ENCODE measurements at places on chromosomes 13 and 19. TPM values are rescaled to one million over a fixed set of nuclear protein-coding genes. Genes with fewer than 3 reads are reported as not detected.

The RPS28 gene
- 539 TPM for polyA plus RNA-seq

The EPS8L1 gene
- polyA plus RNA-seq = 1.8 TPM

GRCh38 chr19:34235425-34235940, 18.9 kb upstream of the GARRE1 start:
- DNase-seq = no peak
- no peaks in the 10 kb centered on the region for H3K27me3 ChIP-seq
- H3K36me3 ChIP-seq = peaks cover 8% of the 10 kb centered on the region
- H3K4me3 ChIP-seq = no peak overlapping the region
- no peak overlapping the region for H3K27ac ChIP-seq

GRCh38 chr13:101611491-101612475, 159.3 kb downstream of the ITGBL1 start:
- H3K4me1 ChIP-seq = no peaks in the 10 kb centered on the region
- no peak overlapping the region for H3K4me3 ChIP-seq
- H3K27ac ChIP-seq = no peak overlapping the region
- H3K36me3 ChIP-seq = no peaks in the 10 kb centered on the region
- H3K27me3 ChIP-seq = no peaks in the 10 kb centered on the region
- DNase-seq = no peak

GRCh38 chr13:110637747-110638146, 22.4 kb downstream of the NAXD start:
- no peaks in the 10 kb centered on the region for H3K4me1 ChIP-seq
- H3K4me3 ChIP-seq = no peak overlapping the region
- peaks cover 91% of the 10 kb centered on the region for H3K36me3 ChIP-seq
- no peak overlapping the region for H3K27ac ChIP-seq

GRCh38 chr19:39131255-39131755, 5.7 kb downstream of the PAK4 start:
- H3K36me3 ChIP-seq = no peaks in the 10 kb centered on the region
- no peaks in the 10 kb centered on the region for H3K27me3 ChIP-seq
- no peak overlapping the region for H3K4me3 ChIP-seq
- no peak for DNase-seq
- no peak overlapping the region for H3K27ac ChIP-seq

- no peaks in the 10 kb centered on the region for H3K4me1 ChIP-seq
- no peaks in the 10 kb centered on the region for H3K36me3 ChIP-seq
- H3K4me3 ChIP-seq = no peak overlapping the region
- no peak overlapping the region for H3K27ac ChIP-seq
- no peaks in the 10 kb centered on the region for H3K27me3 ChIP-seq
- DNase-seq = no peak
These were observed 1492.7 kb upstream of the PCDH20 start for GRCh38 chr13:62908321-62908720.

DNA sequence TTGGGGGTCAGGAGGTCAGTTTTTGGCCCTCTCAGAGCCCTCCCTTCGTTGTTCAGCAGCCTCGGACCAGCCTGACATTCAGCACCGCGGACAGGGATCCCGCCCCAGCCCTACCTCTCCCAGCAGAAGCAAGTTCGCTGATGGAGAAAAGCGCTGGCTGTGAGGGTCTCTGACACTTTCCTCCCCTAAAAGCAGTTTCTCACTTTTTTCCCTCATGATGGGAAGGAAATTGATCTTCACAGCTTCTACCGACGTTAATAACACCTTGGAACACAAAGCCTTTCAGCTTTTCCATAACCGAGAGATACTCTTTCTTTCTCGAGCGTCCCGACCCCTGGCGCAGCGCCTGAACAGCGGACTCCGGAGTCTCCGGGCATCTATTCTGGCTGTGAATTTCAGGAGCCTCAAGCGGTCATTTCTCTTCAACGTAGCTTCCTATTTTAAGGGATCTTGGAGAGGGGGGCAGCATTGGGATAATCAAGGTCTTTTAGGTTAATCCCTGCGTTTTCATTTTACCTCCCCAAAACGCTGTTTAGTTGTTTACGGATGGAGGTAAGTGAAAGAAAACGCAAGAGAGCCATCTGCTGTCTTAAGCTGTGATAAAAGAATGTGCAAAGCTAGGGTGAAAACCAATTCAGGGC, 467.2 kb downstream of the ITGBL1 start:
- no peak overlapping the region for H3K4me3 ChIP-seq
- H3K27ac ChIP-seq = no peak overlapping the region
- H3K36me3 ChIP-seq = no peaks in the 10 kb centered on the region
- H3K4me1 ChIP-seq = no peaks in the 10 kb centered on the region

DNA sequence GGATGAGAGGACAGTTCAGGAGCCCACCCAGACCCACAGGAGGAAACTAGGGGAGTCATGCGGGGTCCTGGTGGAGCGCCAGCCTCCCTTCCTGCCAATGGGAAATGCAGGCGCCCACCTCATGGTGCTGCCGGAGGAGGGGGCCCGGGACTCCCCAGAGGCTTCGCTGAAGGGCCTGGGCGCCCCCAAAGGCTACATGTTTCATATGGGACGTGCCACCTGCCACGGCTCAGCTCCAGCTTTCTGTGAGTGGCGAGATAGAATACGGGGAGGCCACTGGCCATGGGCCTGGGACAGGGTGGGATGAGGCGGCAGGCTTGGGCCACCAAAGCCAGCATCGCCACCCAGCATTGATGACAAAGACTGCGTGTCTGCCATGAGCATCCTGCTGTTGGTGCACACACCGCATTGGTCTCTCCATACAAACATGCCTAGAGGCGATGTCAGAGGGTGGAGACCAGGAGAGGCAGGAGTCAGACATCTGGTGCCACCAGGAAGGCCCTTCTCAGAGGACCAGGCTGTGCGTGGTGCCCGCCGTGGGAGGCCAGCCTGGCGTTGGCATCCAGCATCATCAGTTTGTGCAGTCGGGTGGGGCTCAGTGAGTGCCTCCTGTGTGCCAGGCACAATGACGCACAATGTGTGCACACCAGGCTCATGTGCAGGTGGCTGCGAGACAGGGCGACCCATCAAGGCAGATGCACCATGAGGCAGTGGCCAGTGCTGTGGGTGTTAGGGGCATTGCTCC, 1.2 kb upstream of the F10 start:
- H3K4me3 ChIP-seq = no peak overlapping the region
- no peaks in the 10 kb centered on the region for H3K27me3 ChIP-seq
- no peaks in the 10 kb centered on the region for H3K36me3 ChIP-seq
- H3K27ac ChIP-seq = no peak overlapping the region

DNA sequence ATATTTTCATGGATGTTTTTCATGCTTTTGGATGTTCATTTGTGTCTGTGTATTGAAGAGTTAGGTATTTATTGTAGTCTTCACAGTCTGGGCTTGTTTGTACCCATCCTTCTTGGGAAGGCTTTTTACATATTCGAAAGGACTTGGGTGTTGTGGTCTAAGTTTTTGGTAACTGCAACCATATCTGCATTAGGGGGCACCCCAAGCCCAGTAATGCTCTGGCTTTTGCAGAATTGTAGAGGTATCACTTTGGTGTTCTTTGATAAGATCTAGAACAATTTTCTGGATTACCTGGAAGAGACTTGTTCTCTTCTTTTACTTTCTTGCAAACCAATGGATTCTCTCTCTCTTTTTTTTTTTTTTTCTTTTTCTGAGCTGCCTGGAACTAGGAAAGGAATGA, 581.3 kb downstream of the DACH1 start:
- H3K4me1 ChIP-seq = peaks cover 4% of the 10 kb centered on the region
- H3K27me3 ChIP-seq = no peaks in the 10 kb centered on the region
- H3K27ac ChIP-seq = no peak overlapping the region
- no peak overlapping the region for H3K4me3 ChIP-seq
- DNase-seq = peak; percentile 8

DNA sequence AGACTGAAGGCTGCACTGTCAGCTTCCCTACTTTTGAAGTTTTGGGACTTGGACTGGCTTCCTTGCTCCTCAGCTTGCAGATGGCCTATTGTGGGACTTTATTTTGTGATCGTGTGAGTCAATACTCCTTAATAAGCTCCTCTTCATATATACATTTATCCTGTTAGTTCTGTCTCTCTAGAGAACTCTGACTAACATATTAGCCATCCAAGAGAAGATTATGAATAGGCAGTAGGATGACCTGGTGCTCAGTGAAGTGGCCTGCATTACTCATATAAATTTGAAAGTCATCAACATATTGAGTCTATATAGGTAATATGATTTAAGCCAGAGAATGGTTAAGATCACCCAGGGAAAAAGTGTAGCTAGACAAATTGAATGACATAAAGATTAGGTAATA, 136.3 kb upstream of the UFM1 start:
- no peak for DNase-seq
- H3K4me3 ChIP-seq = no peak overlapping the region
- no peaks in the 10 kb centered on the region for H3K36me3 ChIP-seq
- H3K27me3 ChIP-seq = no peaks in the 10 kb centered on the region
- H3K4me1 ChIP-seq = no peaks in the 10 kb centered on the region

DNA sequence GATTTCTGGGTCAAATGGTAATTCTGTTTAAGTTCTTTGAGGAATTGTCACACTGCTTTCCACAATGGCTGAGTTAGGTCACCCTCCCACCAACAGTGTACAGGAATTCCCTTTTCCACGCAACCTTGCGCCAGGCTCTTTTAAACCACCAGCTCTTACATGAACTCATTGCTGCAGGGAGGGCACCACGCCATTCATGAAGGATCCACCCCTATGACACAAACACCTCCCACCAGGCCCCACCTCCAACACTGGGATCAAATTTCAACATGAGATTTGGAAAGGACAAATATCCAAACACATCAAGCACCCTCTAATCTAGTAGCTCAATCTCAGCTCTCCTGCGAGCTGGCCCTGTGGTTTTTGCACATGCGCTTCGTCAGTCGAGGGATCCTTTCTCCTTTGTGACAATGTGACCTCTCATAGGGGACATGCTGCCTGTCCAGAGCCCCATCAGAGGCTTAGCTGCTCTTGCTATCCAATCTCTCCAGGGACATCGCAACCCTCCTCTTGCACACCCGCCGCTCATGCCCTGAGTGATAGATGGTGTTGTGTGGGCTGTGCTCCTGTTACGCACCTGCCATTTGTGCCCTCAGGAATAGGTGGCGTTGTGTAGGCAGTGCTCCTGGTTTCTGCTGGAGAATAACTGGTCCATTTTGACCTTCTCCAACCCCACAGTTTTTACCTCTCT, 328.0 kb downstream of the UQCRFS1 start:
- no peak overlapping the region for H3K4me3 ChIP-seq
- H3K4me1 ChIP-seq = no peaks in the 10 kb centered on the region
- H3K27me3 ChIP-seq = no peaks in the 10 kb centered on the region
- no peaks in the 10 kb centered on the region for H3K36me3 ChIP-seq

DNA sequence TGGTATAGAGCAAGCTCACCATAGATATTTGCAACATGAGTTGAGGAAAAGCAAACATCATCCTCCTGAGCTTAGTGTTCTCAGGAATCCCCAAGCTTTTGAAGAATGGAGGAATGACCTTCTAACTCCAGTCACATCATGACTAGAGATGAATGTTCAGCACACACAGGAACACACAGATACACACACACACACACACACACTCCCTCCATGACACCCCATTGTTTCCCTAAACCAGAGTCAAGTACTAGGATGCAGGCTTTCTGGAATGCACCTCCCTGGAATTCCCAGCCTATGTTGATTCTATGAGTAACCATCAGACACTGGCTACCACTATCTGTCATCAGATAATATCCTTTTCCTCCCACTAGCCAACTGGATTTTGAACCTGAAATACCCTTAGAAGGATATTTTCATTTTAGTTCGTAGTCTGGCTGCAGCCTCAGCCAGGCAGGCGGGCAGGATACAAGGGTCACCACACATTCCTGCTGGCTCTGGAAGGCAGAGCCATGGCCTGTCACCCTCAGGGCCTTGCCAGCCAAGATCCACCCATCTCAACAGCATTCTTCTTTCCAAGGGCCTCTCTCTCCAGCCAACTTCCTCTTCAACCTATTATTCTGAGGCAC, 162.4 kb downstream of the FOXO1 start:
- H3K27ac ChIP-seq = no peak overlapping the region
- H3K36me3 ChIP-seq = no peaks in the 10 kb centered on the region
- no peak for DNase-seq
- H3K4me3 ChIP-seq = no peak overlapping the region
- H3K27me3 ChIP-seq = no peaks in the 10 kb centered on the region
- H3K4me1 ChIP-seq = no peaks in the 10 kb centered on the region

GRCh38 chr19:18173054-18173571, 500 bp upstream of the IFI30 start:
- peak overlapping the region; percentile 99 for H3K27ac ChIP-seq
- peak overlapping the region; percentile 58 for H3K4me3 ChIP-seq
- H3K4me1 ChIP-seq = peaks cover 85% of the 10 kb centered on the region
- peak; percentile 99 for DNase-seq
- H3K36me3 ChIP-seq = peaks cover 38% of the 10 kb centered on the region

DNA sequence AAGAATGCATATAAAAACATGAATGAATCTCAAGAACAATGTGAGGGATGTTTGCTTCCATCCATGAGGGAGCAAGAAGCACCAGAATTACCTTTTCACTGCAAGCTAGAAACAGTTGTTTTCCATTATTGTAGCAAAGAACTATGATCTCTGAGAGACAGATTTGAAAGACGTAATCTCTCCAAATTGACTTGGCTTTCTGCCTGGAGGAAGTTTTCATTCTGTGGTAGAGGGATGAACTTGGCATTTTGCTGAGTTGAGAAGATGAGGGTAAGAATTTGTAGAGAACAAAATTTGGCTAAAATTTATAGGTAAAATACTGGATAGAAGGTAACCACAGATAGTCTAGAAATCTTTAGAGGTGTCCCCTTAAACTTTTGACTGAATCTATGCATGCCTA, 496.8 kb downstream of the TDRD3 start:
- H3K4me3 ChIP-seq = no peak overlapping the region
- H3K27me3 ChIP-seq = no peaks in the 10 kb centered on the region
- H3K4me1 ChIP-seq = no peaks in the 10 kb centered on the region
- H3K27ac ChIP-seq = no peak overlapping the region
- no peaks in the 10 kb centered on the region for H3K36me3 ChIP-seq
- DNase-seq = no peak

DNA sequence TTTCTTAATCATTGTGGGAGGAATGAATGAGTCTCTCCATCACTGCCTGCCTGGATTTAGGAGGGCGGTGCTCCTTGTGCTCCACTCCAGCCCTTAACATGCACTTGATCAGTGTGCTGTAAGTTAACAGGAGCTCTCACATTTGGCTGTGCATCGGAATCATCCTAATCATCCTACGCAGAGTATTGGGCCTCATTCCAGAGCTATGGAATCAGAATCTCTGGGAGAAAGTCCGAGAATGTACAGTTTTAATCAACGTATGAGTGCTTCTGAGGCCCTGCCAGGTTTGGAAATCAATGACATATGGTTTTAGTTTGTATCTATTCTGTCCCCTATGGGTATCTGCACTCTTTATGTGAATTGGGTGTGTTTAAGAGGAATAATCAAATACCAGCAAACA, 34.9 kb upstream of the DCLK1 start:
- no peak overlapping the region for H3K27ac ChIP-seq
- H3K4me3 ChIP-seq = no peak overlapping the region
- DNase-seq = no peak
- no peaks in the 10 kb centered on the region for H3K36me3 ChIP-seq

All from CD14-positive monocyte (primary cell).